ACHN (cell line): ENCODE measurements at places on chromosomes 13 and 19.

DNA sequence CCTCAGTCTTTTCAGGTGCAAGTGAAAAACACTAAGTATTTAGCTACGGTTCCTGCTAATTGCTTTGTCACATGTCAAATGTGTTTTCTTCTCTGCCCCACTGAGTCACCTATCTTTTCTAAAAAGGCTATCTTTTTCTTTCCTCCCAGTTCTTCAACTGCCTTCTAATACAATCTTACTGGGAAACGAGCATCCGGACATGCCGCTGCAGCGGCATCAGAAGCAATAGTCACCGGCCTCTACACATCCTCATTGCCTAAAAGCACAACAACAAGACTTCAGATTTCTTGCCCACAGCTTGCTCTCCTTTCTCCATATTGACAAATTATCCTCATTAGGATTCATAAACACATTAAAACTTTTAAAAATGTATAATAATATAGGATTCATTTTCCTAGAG, 1.2 kb downstream of the PCDH9 start:
- peak; percentile 7 for DNase-seq

GRCh38 chr19:55118401-55118991, 1.1 kb upstream of the PPP1R12C start:
- no peak for DNase-seq

GRCh38 chr19:4113398-4114088, 10.4 kb downstream of the MAP2K2 start:
- no peak for DNase-seq

- peak; percentile 51 for DNase-seq
Observed at GRCh38 chr19:49512970-49513745, 697 bp downstream of the FCGRT start.

DNA sequence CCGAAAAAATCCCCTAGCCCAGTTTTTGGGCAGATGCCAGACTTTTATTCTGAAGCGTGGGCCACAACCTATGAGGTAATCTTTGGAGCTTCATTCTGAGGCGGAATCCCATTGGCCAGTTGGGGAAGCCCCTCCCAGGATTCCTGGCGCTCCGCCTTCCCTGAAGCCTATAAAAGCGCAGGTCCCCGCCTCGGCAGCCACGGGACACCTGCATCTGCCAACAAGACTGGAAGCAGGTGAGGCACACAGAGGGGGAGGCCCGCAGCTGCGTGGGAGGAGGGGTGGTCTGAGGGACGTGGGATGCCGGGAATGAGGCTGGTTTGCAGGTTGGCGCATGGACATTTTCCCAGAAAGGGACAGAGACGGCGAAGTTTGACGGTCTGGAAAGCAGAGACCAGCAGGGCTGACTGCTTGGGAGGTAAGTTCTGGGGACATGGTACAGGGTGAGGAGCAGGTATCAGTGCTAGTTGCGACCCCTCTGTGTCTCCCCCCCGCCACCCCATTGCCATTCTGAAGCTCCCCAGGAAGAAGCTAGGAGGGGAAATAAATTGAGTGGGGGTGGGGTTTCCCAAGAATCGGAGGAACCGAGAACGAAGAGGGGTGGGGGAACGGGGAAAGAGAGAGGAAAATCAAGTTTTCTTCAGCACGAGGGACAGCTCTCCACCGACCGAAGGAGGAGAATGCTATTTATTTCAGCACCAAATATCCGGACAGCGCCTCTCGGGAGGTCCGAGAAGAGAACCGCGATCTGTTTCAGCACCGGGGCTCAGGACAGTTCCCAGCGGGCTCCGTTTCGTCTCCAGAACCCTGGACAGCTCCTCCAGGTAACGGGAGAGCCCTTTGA, 22.4 kb upstream of the FEM1A start:
- peak; percentile 85 for DNase-seq

GRCh38 chr13:108597943-108598342, 31.5 kb upstream of the MYO16 start:
- DNase-seq: no peak

DNA sequence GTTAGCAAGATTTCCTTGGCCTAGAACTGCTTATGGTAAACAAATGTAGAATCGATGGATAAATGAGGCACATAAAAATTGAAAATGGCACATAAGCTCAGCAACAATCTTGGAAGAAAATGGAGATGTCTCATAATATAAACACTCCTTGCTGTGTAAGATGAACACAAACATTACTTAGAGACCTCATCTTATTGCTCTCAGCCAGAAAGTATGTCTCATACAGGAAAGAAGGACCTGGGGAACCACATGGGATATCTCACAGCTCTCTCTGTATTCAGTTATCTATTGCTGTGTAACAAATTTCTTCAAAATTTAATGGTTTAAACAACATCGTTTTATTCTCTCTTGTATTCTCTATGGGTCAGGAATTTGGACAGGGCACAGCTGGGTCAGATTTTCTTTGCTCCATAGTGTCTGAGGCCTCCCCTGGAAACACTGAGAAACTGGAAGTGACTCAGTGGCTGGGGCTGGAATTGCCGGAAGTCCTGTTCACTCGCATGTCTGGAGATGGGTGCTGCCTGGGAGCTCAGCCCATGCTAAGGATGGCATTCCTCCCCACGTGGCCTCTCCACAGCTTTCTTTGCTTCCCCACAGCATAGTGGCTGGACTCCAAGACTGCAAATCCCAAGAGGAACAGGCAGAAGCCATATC, 105.1 kb downstream of the NUFIP1 start:
- DNase-seq: no peak

GRCh38 chr19:48818234-48818820, 7.5 kb upstream of the BCAT2 start:
- no peak for DNase-seq

GRCh38 chr13:29577136-29578051, 18.1 kb downstream of the SLC7A1 start:
- DNase-seq: no peak

GRCh38 chr13:44017756-44018309, 138.1 kb downstream of the LACC1 start:
- no peak for DNase-seq

DNA sequence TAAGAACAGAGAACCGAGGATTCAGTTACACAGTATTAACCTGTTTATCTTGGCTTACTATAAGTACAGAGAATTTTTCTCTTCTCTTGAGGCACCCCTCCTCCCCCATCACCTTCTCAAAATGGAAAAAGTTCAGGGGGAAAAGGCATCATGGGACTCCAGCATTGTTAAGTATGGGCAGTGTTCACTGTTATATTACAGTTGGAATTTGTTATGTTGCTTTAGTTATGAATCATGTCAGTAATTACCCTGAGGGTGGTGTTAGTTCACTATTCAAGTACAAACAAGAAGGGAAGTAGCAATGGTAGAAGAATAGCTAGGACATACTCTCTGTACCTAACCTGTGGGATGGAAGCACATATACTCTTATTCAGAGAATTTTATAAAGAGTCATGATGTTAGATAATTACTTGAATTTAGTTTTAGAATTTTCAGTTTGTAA, 12.0 kb downstream of the LPAR6 start:
- no peak for DNase-seq

GRCh38 chr13:32316028-32316339, 676 bp downstream of the BRCA2 start:
- no peak for DNase-seq

- peak; percentile 68 for DNase-seq
Observed at GRCh38 chr13:33236021-33236420, 49.5 kb downstream of the STARD13 start.

DNA sequence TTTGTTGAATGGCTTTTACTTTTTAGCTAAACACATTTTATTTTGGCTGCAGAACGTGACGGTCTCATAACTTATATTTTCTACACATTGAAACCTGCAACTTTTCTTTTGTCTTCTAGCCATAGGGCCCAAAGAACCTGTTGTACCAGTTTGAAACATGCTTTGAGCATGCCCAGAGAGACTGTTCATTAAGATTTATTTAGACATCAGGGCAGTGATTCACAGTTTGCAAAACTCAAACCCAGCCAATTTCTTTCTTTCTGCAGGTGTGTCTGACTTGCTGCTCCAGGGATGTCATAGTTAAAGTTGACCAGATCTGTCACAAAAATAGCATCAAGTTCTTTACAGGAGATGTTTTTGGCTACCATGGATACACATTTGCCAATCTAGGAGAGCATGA, 22.0 kb downstream of the SAE1 start:
- DNase-seq: no peak

GRCh38 chr19:2487842-2488241, 11.9 kb downstream of the GADD45B start:
- DNase-seq: no peak

GRCh38 chr19:47322058-47322457, 9.9 kb upstream of the C5AR2 start:
- DNase-seq: no peak
